Left ventricle myocardium superior (tissue), 1 donor: ENCODE measurements at places on chromosomes 2 and 18. TPM values are rescaled to one million over a fixed set of nuclear protein-coding genes. Genes with fewer than 3 reads are reported as not detected.

DNA sequence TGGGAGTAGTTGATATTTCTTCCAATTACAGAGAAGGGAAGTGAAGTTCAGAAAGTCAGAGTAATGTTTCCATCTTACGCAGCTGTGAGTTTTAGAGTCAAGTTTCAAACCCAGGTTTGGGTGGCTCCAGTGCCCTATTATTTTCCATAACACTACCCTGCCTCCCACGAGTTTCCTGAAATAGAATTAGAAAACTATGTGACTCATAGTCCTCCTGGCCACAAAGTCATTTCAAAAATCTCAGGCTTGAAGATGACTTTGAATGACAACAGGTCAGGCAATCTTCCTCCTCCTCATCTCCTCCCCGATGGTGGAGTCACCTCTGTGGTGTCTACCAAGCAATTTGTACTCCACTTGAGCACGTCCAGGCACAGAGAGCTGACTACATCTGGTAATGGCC, 212.3 kb upstream of the TRIB2 start:
- no peak for DNase-seq

- no peak for DNase-seq
Observed at GRCh38 chr18:70075906-70076305, 128.2 kb upstream of the CD226 start.

- DNase-seq, result peak; percentile 67
Observed at GRCh38 chr18:57737400-57738060, 65.6 kb downstream of the ATP8B1 start.

FRZB gene
- total RNA-seq, result 1.1 TPM

ECEL1 gene
- 0.37 TPM for total RNA-seq
